ENCODE measurements at places on chromosomes 1 and 21.
A peak's percentile ranks its signal among the peaks of the same experiment; 100 is the strongest.

DNA sequence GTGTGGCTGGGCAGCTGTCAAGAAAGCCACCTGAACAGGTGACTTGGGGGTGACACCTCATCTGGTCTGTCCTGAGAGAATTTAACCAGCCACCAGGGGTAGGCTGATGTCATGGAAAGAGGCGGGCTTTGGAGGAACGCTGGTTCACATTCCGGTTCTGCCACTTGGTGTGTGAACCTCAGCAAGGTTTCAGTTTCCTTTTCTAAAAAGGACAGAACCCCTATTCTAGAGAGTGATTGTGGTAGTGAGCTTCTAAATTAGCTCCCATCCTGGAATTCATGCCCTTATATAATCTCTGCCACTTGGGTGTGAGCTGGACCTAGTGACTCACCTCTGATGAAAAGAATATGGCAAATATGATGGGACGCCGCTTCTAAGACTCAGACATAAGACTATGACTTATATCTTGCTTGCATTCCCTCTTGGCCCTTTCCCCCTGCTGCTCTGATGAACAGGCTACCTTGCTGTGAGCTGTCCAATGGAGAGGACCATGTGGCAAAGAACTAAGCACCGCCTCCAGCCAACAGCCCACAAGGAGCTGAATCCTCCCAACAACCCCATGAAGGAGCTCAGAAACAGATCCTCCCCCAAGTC is 332.1 kb downstream of the RRAGC start:
- DNase-seq, result peak; percentile 2

DNA sequence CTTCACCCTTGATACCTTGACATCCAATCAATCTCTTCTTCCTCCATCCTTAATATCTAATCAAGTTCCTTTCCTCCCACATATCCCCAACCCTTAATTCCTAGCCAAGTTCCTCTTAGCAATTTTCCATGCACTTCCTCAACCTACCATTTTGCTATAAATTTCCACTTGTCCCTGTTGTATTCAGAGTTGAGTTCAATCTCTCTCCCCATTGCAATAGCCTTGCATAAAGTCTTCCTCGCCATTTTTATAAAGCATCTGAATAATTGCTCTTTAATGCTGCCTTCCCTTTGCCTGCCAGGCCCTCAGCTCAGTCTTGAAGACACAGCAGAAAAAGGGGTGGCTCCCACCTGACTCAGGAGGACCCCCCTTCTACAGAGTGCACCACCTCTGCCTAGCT is 390.3 kb downstream of the HHIPL2 start:
- no peak for DNase-seq

DNA sequence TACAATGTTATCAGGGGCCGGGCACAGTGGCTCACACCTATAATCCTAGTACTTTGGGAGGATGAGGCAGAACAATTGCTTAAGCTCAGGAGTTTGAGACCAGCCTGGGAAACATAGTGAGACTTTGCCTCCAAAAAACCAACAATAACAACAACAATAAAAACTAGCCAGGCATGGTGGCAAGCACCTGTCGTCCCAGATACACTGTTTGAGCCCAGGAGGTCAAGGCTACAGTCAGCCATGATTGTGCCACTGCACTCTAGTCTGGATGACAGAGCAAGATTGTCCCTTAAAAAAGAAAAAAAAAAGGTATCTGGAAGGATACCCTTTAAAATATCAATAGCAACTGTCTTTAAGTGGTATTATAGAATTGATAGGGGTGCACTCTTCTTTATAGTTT is 16.1 kb downstream of the SORT1 start:
- DNase-seq, result no peak

GRCh38 chr1:234643111-234643849 is 33.3 kb upstream of the IRF2BP2 start:
- DNase-seq, result no peak

GRCh38 chr1:209675565-209676154 is 448 bp downstream of the G0S2 start:
- DNase-seq, result no peak

GRCh38 chr1:118039170-118039569 is 109.6 kb downstream of the WDR3 start:
- no peak for DNase-seq

GRCh38 chr21:32015461-32016139 is 142.8 kb downstream of the HUNK start:
- DNase-seq, result no peak

- DNase-seq, result no peak
These were observed 14.5 kb upstream of the MX1 start for GRCh38 chr21:41411449-41412089.

GRCh38 chr1:7335224-7335879 is 435.7 kb upstream of the VAMP3 start:
- no peak for DNase-seq

GRCh38 chr21:40658311-40658710 is 188.6 kb downstream of the DSCAM start:
- DNase-seq, result no peak

GRCh38 chr1:44660176-44660575 is 14.1 kb downstream of the TMEM53 start:
- no peak for DNase-seq

DNA sequence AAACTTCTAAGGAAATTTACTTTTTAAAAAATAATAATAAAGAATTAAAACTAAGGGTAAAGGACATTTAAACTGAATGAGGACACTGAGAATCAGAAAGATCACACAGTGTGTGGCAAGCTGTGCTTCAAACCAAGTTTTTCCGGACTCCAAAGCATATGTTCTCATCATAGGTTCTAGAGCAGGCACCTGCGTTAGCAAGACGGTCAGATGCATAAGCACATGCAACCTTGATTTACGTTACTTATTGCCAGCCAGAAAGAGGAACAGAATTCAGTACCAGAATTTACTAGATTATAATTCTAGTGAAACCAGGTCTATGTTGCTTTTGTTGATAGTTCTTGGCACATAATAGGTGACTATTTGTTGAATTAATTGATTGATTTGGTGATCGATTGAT is 6.2 kb upstream of the LBR start:
- no peak for DNase-seq

GRCh38 chr21:14691914-14692313 is 145.8 kb upstream of the SAMSN1 start:
- DNase-seq, result no peak

GRCh38 chr1:214615871-214616270 is 12.9 kb downstream of the CENPF start:
- no peak for DNase-seq

- no peak for DNase-seq
These were observed 16.7 kb downstream of the STYXL2 start for GRCh38 chr1:167110586-167110985.

- DNase-seq, result no peak
These were observed 40.4 kb upstream of the GADD45A start for GRCh38 chr1:67644566-67644965.

DNA sequence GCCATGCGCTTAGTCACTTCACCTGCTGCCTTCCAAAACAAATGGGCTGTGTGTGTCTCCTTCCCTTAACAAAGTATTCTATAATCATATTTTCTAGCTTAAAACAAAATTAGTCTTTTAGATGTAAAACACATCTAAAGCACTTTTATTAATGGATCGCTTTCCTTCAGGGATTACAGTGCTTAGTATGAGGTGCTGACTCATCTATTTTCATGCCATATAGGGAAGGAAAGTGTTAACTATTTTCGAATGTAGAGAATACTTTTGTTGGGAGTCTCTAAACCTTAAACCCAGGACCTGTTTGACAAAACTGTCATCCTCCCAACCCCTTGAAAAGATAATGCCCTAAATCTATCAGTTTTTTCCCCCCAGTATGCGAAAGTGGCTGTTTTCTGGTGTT is 90.2 kb downstream of the PBX1 start:
- no peak for DNase-seq

- no peak for DNase-seq
These were observed 419.4 kb upstream of the USP24 start for GRCh38 chr1:55634516-55634915.

DNA sequence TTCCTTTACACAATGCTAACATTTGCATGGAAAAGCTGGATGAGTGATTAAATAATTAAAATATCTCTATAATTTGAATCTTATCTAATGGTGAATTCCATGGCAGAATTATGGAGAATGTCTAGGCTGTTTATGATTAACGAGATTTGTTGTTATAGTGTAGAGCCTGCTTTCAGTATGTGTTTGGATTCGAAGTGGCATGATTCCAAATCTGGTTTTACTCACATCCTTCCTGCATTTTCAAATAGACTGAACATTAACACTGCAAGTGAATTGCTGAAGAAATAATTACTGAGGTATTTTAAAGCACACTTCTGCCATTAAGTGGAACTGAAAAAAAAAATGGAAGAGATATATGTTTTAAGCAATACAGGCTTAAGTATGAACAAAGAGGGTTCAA is 5.1 kb upstream of the NEK7 start:
- no peak for DNase-seq

GRCh38 chr1:27117733-27118439 is 37.0 kb downstream of the SLC9A1 start:
- DNase-seq, result no peak

DNA sequence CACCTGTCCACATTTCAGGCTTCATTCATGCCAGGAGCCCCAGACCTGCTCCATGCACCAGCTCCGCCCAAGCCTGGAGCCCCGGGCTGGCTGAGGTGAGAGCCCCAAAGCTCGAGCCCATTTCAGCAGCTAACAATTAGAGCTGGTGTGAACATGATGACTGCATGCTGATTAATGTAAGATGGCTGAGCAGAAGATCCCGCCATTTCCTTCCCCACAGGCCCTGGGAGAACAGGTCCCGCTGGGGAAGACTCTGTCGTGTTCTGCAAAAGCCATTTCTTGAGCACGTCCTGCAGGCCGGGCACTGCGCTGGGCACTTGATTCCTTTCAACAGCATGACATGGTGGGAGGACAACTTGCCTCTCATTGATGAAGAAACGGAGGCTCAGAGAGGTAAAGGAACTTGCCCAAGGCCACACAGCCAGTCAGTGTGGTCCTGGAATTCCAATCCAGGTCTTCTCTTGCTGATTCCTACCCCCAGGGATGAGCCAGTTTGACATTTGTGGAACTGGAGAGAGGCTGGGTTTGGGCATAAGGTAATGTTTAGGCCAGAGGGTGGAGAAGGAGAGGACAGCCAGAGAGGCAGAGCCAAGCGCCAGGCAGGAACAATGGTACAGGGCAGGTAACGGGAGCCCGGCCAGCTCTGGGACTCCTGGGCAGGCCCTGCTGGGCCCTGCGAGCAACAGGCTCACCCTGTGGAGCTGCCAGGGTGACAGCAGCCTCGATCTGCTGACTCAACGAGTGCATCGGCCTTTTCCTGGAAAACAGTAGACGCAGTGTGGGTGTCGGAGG is 28.1 kb upstream of the EPHA2 start:
- no peak for DNase-seq

GRCh38 chr1:86823386-86823785 is 90.5 kb downstream of the SELENOF start:
- DNase-seq, result no peak

GRCh38 chr21:44337941-44338895 is 972 bp downstream of the CFAP410 start:
- DNase-seq, result no peak

DNA sequence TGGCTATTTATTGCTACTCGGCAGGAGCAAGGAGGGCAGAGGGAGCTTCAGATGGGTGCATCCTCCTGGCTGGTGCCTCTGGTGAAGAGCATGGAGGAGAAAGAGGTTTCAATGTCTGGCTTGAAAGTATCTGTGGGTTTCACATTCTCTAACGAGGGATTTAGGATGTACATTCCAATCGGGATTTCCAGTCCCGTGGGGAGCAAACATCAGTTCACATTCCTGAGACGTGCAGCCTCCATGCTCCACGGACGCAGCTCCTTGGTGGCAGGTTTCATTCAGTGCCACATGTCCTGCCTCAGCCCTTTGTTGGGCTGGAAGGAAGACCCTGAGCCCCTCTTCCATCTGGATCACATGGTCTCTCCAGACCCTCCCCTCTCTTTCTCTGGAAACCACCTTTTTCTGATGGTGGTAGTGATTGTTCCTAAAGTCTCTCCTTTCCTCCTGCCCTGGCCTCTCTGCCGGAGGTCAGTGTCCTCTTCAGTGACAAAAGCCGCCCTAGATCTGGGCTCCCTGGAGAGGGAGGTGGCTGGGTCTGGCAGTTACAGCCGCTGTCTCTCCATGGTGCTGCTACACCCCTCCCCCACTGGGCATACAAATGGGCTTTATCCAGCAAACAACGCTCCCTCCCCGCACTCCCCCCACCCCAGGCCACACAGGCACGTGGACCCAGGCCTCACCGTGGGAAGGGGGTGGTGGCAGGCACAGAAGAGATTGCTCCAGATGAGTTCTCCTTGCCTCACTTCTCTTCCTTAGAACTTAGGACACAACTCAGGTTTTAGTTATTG is 826 bp upstream of the CA14 start:
- DNase-seq, result no peak

DNA sequence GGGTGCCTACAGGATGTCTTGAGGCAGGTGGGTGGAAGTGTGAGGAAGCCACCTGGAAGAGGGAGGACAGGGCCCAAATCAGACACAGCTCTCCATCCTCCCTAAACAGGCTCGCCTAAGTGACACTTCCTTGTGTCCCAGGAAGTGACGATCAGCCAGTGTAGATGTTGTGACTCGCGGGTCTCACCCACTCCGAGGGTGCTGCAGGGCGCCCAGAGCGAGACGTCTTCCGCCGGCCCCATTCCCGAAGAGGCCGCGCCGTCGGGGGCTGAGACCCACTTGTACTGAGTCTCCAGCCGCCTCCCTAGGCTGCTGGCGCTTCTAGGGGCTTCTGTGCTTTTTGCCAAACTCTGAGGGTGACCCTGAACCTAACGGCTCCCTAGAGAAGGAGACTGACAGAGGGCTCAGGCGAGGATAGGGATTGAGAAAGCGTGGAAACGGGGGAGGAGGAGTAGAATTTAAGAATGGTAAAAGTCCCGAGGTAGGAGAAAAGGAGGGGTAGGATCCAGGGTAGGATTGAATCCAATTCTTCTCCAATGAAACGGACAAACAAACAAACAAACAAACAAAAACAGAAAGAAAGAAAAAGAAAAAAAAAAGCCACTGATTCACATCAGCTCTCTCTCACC is 543 bp upstream of the MARK1 start:
- no peak for DNase-seq

DNA sequence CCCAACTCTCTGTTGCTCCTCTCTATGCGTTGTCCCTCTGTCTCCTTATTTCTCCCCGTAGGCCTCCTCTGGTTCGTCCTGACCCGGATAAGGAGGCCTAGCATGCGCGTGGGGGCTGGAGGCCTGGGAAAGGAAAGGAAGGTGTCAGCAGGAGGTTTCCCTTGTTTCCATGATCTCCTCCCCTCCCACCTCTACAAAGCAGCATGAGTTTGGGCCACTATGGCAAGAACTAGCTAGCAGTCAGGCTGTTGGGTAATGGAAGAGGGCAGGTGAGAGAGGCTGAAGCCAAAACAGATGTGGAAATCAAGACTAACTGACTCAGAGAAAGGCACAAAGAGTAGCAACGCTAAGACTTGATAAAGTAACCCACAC is 687 bp upstream of the SEMA6C start:
- no peak for DNase-seq

- no peak for DNase-seq
These were observed 46.4 kb downstream of the CACHD1 start for GRCh38 chr1:64516301-64516700.
